ENCODE measurements at places on chromosomes 13 and 19. TPM values are rescaled to one million over a fixed set of nuclear protein-coding genes. Genes with fewer than 3 reads are reported as not detected.

CGB3 gene
- polyA plus RNA-seq = not detected

GRCh38 chr19:50835103-50835784 lies 1.9 kb upstream of the KLK15 start:
- no peak for DNase-seq

DNA sequence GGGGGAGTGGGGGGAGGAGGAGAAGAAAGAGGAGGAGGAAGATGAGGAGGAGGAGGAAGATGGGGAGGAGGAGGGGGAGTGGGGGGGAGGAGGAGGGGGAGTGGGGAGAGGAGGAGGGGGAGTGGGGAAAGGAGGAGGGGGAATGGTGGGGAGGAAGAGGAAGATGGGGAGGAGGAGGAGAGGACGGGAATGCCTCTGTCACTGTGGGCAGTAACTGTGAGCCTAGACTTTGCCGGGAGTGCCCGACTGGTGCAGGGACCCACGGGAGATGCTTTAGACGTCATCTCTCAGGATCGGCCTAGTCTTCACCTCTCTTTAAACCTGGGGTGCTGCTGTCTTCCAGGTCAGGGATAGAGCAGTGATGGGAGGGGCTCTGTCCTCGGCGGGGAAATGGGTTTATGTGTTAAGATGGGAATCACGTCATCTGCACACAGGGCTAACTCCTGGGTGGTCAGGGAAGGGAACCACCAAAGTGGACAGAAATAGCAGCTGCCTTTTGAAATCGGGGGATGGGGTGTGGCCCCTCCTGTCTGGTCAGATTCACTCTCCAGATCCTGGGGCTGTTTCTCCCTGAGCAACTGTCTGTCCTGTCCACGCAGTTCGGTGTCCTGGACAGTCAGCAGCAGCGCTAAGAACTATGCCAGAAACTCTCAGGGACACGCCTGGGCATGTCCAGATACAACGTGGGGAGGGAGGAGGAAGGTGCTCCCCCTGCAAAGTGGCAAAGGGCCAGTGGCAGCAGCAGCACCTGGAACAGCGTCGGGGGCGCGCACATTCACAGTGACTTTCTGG lies 26.9 kb downstream of the GAS6 start:
- DNase-seq = no peak

DNA sequence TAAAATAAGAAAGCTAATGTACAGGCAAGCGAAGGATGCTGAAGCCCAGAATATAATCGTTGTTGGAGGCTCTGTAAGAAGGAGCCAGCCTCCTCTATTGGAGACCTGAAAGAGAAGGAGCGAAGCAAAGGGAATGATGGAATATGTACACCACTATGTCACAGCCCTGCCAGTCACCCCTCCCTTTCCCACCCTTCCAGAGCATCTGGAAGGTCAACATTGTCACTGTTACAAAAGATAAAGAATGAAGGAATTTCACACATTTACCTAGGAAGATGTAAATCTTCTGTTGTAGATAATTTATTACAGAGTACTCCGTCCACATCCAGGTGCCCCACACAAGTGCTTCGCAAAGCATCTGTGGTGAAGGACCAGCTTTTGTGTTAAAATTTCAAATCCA lies 39.7 kb upstream of the SACS start:
- DNase-seq = no peak

ADPRHL1 gene
- 3.1 TPM for polyA plus RNA-seq

SELENOV gene
- polyA plus RNA-seq = 5.0 TPM

GRCh38 chr13:51645154-51645650 lies 60.9 kb downstream of the WDFY2 start:
- DNase-seq = no peak

- DNase-seq = no peak
Measured at GRCh38 chr19:48661711-48662090, 11.1 kb downstream of the NTN5 start.

NRTN gene
- 3.4 TPM for polyA plus RNA-seq

Measured in left renal cortex interstitium (tissue), 4 donors.